T follicular helper cell (primary cell): ENCODE measurements at places on chromosomes 3 and 15.

DNA sequence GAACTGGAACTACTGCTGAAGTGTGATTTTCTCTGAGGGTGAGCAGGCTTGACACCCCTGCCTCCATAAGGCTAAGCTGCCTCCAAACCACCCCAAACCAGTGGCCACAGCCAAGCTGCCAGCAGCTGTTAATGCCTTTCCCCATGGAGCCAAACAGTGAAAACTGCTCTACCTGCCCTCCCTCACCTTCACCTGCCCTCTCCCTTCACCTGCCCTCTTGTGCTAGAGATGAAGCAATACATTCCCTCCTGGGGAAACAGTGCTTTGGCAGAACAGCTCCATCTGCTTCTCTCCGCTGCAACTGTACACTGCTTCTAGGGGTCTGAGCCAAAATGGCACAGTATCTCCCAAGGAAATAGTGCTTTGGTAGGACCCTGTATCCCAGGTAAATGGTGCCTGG lies 374.1 kb downstream of the FHIT start:
- DNase-seq: no peak

DNA sequence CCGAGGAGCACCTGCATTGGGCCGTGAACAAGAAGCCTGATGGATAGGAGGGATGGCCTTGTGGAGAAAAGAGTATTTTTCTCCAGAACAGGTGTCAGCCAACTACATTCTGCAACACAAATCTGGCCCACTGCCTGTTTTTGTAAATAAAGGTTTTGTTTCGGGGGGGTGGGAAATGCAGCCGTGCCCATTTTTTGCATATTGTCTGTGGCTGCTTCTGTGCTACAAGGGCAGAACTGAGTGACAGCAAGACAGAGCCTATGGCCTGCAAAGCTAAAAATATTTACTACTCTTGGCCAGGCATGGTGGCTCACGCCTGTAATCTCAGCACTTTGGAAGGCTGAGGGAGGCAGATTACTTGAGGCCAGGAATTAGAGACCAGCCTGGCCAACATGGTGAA lies 95.9 kb upstream of the AKAP13 start:
- no peak for DNase-seq

- no peak for DNase-seq
Observed at GRCh38 chr3:26703519-26703918, 80.9 kb downstream of the LRRC3B start.

GRCh38 chr3:21020681-21021080 lies 730.3 kb downstream of the ZNF385D start:
- DNase-seq: no peak

DNA sequence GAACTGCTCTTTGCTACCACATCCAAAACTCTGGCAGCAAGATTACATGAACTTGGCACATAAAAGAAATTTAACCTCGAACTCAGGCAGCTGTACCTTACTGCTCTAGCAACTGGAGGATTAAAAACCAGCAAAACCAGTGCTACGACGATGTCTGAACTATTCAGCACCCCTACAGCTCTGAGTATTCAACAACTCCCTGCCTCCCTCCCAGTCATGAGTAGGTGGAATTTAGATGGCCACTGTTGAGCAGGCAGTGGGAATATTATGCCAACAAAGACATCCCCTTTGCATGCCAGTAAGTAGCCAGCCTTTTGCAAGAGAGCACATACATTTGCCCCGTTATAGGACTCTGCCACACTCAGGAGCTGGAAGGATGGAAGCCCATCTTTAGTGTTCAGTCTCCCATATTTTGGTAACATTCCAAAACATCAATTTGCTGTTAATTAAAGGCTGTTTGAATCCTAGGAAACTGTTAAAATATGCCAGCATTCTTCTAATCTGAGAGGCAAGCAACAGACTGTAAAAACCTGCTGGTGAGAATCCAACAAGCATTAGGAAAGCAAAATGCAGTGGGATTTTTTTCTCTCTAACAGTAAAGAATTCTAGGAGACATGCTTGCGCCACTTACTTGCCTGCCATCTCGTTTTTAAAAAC lies 85.4 kb downstream of the ZNF385D start:
- no peak for DNase-seq

DNA sequence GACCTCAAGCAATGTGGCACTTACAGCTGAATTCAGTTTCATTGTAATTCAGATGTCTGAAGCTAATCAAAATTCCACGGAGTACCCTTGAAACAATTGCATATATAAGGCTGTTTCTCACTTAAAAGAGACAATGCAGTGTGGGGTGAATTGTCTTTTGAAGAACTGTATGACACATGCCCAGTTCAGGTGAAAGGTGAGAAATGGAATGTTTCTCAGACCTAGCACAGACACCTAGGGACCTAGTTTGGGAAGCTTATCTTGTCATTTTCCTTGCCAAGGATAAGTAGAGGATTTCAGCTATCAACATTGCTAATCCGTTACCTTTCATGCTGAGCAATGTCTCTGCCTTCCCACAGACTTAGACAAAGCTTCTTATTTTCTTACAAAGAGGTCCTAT lies 36.3 kb downstream of the MBNL1 start:
- DNase-seq: no peak

- DNase-seq: no peak
Observed at GRCh38 chr3:46236294-46237054, 5.8 kb upstream of the CCR3 start.

DNA sequence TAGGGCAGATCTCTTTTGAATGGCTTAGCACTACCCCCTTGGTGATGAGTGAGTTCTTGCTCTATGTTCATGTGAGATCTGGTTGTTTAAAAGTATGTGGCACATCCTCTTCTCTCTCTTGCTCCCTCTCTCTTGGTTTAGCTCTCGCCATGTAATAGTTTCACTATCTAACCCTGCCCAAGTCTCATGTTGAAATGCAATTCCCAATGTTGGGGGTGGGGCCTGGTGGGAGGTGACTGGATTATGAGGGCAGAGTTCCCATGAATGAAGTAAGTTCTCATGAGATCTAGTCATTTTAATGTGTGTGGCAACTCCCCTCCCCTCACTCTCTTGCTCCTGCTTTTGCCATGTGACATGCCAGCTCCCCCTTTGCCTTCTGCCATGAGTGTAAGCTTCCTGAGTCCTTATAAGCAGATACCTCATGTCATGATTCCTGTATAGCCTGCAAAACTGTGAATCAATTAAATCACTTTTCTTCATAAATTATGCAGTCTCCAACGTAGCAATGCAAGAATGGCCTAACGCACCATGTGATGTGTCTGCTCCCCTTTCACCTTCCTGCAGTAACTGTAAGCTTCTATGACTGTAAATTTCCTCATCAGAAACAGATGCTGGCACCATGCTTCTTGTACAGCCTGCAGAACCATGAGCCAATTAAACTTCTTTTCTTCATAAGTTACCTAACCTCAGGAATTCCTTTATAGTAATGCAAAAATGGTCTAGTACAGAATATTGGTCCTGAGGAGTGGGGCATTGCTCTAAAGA lies 74.8 kb upstream of the KCNH8 start:
- DNase-seq: no peak
